Frontal cortex (tissue), 4 donors: ENCODE measurements at places on chromosomes 16 and 17. TPM values are rescaled to one million over a fixed set of nuclear protein-coding genes. Genes with fewer than 3 reads are reported as not detected.

GAST gene
- total RNA-seq, result not detected

NEUROD2 gene
- total RNA-seq, result 44.8 TPM

CYBA gene
- 24.9 TPM for total RNA-seq

RNF112 gene
- total RNA-seq, result 26.1 TPM

FBXO47 gene
- not detected for total RNA-seq

PRR35 gene
- total RNA-seq, result not detected

KATNB1 gene
- total RNA-seq, result 34.6 TPM

C17orf50 gene
- total RNA-seq, result 0.41 TPM

GP1BA gene
- not detected for total RNA-seq

MYOCD gene
- 0.41 TPM for total RNA-seq

GRB7 gene
- not detected for total RNA-seq

C16orf89 gene
- 3.3 TPM for total RNA-seq
